ENCODE measurements at places on chromosomes 5 and 9.

- no peak for DNase-seq
Observed at GRCh38 chr5:54630738-54631359, 113.3 kb downstream of the SNX18 start.

GRCh38 chr5:35855187-35855586 lies 1.5 kb upstream of the IL7R start:
- DNase-seq, result no peak

DNA sequence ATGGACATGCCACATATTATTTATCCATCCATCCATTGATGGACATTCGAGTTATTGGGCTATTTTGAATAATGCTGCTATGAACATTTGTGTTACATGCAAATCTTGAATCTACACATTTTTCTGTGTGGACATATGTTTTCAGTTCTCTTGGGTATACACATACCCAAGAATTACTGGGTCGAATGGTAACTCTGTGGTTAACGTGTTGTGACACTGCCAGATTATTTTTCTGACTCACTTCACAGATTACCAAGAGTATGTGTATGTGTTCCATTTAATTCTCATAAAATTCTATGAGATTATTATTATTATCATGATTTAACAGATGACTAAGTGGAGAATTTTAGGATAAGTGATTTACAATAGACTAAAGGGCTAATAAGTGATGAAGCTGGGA lies 26.7 kb downstream of the CYFIP2 start:
- no peak for DNase-seq

GRCh38 chr5:106521701-106522100 lies 1149.0 kb downstream of the EFNA5 start:
- DNase-seq, result peak; percentile 84

GRCh38 chr9:128677794-128678193 lies 11.2 kb upstream of the SET start:
- DNase-seq, result no peak

GRCh38 chr5:18761801-18762200 lies 1127.5 kb downstream of the TAF11L14 start:
- DNase-seq, result no peak

DNA sequence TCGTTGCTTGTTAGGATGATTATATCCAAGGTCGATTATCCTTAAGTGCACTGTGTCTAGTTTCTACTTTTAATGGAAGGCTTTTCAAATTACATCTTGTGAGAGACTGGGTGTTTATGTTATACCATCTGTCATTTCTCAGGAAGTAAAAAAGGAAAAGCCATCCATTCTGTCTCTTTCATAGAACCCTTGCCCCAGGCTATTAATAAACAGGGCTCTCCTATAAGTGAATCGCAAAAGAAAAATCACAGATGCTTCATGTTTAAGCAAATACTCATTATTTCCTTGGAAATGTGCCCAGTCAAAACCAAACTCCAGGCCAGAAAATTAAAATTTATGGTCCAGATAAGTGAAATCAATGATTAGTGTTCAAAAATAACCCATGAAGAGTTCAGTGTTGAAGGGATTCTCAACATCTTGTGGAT lies 58.1 kb downstream of the STARD4 start:
- DNase-seq, result peak; percentile 66

GRCh38 chr5:154780128-154780527 lies 25.0 kb downstream of the LARP1 start:
- no peak for DNase-seq

GRCh38 chr9:78130004-78130403 lies 98.4 kb upstream of the GNAQ start:
- DNase-seq, result peak; percentile 42

GRCh38 chr5:32031089-32031488 lies 143.0 kb downstream of the GOLPH3 start:
- no peak for DNase-seq

DNA sequence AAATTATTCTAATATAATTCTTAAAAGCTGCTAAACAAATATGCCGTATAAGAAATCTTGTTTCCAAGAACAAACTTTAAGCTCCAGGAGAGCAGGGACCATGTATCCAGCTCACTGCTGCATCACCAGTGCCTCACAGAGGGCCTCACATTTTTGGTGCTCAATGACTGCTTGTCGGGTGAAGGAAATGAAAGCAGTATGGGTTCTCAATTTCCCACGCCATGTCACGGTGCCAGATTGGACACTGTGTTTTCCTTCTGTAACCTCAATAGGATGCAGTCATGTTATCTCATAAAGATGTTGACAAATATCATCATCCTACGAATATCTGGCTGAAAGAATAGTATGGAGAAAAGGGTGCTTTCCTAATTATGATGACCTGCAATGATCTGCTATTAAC lies 64.7 kb downstream of the POU5F2 start:
- DNase-seq, result no peak

DNA sequence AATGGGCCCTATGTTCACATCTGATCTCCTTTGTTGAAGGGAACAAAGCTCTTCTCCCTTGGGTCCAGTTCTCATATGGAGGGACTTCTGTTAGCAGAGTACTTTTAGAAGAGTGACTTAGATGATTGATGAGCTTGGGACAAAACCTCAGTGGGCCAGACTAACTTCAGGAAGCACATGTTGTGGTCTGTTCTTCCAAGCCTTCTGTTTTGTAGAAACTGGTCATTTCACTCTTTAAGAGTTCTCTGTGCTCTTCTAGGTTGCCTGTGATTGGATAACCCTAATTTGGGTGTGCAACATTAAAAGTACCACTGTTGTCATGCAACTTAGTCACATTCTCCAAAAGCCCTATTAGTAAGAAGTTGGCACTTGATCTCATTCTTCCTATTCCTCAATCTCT lies 183.5 kb upstream of the ACO1 start:
- DNase-seq, result no peak

DNA sequence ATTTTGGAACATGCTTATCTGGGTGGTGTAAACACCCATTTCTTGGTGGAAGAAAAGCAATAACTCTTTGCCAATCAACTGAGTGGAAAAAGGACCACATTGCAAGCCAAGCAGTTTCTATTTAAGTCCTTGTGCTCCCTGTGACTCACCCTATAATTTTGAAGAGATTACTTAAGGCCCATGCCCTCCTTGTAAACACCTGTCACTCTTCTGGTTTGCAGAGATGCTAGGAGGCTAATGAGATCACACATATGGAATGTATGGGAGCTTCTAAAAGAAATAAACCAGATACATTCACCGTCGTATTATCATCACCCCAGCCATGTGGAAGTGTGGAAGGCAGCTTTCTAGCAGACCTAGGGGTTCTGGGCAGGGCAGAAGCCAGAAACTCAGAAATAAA lies 337.1 kb downstream of the GADD45G start:
- DNase-seq, result peak; percentile 71

DNA sequence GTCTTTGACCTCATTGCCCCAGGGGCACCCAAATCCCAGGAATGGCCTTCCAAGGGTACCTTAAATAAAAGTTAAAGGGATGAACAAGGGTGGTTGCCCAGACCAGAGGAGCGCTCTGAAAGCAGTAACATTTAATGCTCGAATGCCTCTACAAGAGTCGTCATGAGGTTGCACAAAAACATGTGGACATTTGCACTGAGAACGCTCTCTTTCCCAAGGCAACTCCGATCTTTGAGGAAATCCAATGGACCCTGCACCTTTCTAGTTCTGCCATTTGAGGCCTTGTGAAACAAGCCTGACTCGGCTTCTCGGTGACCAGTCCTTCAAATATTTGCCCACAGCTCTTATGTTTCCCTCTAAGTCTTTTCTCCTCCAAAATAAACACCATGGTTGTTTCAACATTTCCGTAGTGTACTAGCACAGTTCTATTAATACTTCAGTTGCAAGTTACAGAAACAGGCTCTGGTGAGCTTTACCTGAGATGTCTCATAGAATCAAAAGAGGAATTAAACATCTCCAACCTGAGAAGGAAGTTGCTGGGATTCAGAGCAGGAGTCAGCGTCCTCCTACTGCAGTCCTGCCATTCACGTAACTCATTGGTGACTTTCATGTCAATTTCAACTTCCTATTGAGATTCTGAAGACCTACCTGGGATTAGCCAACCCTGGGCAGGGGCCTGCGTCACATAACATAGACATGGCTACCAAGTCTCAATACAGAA lies 168.8 kb upstream of the RAI14 start:
- peak; percentile 42 for DNase-seq

- peak; percentile 96 for DNase-seq
Observed at GRCh38 chr5:124963236-124963919, 216.9 kb upstream of the ZNF608 start.

- DNase-seq, result no peak
Observed at GRCh38 chr5:128535251-128535650, 2.8 kb downstream of the FBN2 start.

All from H4 (cell line).